ENCODE measurements at places on chromosomes 5 and 9.
A peak's percentile ranks its signal among the peaks of the same experiment; 100 is the strongest.

- DNase-seq: no peak
These were observed 58.3 kb downstream of the BAAT start for GRCh38 chr9:101326501-101326900.

DNA sequence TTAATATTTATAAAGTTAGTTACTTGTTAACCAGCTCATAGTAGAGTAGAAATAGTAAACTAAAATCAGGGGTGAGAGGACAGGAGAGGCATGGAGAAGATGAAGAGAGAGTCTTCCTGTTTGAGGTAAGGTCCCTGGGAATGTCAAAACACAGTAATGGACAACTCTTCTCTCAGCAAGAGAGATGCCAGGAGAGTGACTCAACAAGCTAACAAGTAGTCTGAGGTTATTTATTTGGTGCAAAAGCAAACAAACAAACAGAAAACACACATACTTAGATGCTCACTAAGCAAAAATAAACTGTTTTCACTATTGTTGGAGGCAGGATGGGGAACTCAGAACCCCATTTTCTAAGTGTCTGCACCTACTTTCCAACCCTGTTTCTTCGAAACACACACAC is 333.2 kb upstream of the RFX3 start:
- DNase-seq: no peak

- no peak for DNase-seq
These were observed 157.7 kb upstream of the NR3C1 start for GRCh38 chr5:143561219-143561618.

DNA sequence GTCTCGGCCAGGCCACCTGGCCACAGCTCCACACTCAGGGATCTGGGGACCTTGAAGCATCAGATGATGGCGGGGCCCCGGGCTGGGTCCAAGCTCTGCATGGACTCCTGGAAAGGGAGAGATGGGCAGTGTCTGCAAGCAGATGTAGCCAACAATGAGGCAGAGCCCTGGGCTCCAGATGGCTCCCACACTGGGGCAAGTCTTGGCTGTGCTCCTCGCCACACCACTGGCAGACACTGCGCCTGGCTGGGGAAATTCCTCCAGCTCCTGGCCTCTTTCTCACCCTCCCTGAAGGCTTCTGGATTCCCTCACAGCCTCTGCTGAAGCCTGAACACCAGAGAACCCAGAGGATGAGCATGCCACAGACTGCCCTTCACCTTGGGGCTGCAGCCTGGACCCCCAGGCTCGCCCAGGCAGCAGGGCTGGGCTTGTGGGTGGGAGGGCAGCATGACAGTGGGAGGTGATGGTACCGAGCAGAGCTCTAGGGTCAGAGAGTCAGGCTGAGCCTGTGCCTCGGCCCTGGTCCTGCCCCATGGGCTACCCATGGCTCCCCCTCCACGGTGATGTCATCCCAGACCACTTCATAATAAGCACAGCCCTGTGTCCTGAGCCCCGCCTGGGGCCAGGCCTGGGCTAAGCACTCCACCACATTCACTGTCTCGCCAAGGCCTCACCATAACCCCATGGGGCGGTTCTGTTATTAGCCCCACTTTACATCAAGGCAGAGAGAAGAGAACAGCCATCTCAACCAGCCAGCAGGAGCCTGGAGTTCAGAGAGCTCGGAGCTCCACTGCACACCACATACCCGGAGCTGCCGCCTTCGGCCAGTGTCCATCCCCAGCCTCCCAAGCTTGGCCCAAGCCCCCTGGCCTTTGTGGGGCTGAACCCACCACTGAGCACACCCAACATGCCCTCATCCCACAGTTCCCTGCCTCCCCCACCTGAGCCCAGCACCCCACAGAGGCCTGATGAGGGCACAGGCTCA is 62.2 kb upstream of the ADAMTS2 start:
- peak; percentile 77 for DNase-seq

GRCh38 chr5:2892466-2893000 is 141.1 kb upstream of the IRX2 start:
- DNase-seq: no peak

- peak; percentile 52 for DNase-seq
These were observed 6.4 kb downstream of the ARRDC1 start for GRCh38 chr9:137611623-137612609.

DNA sequence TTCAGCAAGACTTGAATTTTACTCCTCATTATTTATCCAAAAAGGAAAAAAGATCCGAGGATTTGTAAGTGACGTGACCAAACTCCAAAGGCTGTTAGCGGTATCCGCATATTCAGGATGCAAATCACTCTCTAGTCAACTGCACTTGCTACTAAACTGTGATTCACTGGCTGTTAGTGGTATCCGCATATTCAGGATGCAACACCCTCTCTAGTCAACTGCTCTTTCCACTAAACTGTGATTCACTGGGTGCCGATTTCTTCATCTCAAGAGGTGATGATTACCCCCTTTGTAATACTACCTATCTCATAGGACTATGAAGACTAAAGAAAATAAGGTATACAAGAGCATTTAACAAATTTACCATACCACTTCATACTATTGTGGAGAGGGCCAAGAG is 5.7 kb downstream of the MAPKAP1 start:
- DNase-seq: no peak

DNA sequence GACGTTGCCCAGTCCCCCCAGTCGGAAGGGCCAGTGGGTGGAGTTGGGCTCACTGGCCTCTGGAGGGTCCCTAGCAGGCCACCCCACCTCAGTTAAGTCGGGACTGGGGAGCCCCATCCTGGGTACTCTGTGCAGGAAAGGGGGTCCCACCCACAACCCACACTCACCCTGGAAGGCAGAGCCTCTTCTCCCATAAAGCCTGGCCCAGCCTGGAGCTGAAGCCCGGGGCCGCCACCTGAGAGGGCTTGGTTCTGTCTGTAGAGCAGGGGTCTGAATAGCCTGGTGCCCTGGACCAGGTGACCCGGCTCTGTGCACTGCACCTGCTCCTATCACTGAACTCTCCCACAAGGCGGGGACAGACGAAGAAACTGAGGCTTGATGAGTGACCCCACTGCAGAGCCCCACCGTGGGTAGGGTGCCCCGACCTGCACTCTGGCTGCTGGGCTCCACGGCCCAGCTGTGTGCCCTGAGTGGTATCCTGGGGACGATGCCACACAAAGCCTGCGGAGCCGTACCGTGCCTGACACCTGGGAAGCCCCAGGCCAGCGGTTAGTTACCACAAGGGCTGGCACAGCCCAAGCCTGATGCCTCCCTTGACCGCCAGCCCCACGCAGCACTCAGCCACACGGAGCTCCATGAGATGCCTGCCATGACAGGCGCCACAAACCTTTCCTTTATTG is 7.3 kb downstream of the PTGES2 start:
- peak; percentile 40 for DNase-seq

GRCh38 chr5:173796721-173797495 is 91.2 kb upstream of the CPEB4 start:
- no peak for DNase-seq

GRCh38 chr9:137301081-137301947 is 757 bp downstream of the NRARP start:
- DNase-seq: no peak

GRCh38 chr9:69606089-69606488 is 66.1 kb downstream of the APBA1 start:
- no peak for DNase-seq

DNA sequence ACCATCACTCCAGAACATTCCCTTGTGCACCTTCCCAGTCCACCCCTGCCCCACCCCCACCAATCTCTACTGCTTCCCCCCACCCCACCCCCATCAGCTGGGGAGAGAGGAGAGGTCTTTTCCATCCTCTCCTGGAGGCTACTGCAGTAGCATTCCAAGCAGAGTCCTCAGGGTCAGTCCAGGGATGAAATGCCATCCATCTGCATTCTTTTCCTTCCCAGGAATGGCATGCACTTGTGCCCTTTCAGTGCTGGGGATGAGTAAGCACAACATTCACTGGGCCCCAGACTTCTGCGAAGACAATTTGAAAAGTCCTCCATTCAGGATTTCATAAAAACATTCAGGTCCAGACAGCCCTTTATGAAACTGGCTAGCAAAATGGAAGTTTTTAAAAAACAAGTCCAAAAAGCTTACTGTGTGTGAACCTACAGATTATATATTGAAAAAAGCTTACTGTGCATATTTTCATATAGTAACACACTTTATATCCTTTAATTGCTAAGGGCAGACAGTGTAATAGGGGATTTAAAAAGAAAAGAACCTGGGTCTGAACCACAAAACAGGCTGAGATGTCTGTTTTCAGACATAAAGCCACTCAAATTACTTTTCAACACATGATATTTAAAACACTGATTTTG is 50.0 kb upstream of the GOLPH3 start:
- no peak for DNase-seq

GRCh38 chr9:125121146-125121545 is 22.2 kb downstream of the SCAI start:
- DNase-seq: no peak
